Upper lobe of right lung (tissue), 1 donor: ENCODE measurements at places on chromosomes 12 and 14. TPM values are rescaled to one million over a fixed set of nuclear protein-coding genes. Genes with fewer than 3 reads are reported as not detected.
A peak's percentile ranks its signal among the peaks of the same experiment; 100 is the strongest.

DNA sequence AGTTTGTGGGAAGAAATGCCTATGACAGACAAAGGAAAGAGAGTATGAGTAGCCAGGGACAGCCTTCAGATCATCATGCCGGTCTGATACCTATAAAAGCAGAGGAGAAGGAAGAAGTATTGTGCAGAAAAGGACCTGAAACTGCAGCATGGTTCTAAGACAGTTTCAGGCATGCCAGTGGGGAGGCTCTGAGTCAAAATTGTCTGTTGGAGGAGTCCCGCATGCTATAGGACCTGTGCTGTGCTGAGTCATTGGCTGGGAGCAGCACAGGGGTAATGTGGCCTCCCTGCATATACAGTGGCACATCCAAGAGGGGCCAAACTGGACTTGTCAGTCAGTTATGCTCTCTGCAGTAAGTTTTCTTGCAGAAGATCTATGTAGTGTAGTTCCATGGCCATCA, 40.7 kb downstream of the NEUROD4 start:
- DNase-seq, result no peak

GRCh38 chr14:100304825-100305323, 1.4 kb downstream of the SLC25A29 start:
- DNase-seq, result peak; percentile 82

GRCh38 chr14:41642367-41642766, 35.7 kb downstream of the LRFN5 start:
- no peak for DNase-seq

- peak; percentile 85 for DNase-seq
These were observed 7.2 kb downstream of the ALDH2 start for GRCh38 chr12:111773801-111774551.

Gene GPR68
- 6.3 TPM for total RNA-seq

Gene RAPGEF3
- 69.6 TPM for total RNA-seq

Gene KCNH3
- 0.90 TPM for total RNA-seq

Gene PGF
- 4.7 TPM for total RNA-seq
